Fibroblast of gingiva (primary cell): ENCODE measurements at places on chromosomes 12 and 14.
A peak's percentile ranks its signal among the peaks of the same experiment; 100 is the strongest.

DNA sequence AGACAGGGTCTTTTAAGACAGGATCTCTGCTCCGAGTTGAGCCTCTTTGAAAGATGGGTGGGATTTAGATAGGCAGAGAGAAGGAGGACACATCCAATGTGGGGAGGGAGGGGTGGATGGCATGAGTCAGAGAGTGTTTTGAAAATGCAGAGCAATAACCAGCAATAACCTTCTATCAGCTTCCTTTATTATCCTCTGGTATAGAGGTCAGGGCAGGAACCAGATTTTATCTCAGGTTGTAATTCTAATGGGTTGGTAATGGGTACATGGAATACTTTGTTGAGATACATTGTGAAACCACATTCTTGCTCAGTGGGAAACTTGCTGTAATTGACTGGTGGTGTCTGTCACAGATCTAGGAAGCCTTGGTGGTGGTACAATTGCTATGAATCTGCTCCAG is 37.6 kb upstream of the CCDC63 start:
- DNase-seq, result no peak

DNA sequence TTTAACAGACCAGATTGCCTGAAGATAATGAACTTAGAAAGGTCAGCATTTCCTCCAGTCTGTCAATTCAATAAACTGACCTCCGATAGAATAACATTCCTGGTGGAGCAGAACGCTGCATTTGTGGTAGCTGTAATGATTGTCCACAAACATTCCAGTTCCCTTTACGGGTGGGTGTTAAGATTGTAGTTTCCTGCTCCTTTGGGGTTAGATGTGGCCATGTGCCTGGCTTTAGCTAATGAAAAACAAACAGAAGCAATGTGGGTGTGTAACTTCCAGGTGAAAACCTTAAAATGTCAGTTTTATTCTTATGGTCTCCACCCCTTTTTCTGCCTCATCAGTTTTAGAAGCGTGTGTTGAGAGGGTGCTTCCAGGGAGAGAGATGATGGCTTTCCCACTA is 217.3 kb upstream of the CRY1 start:
- no peak for DNase-seq

DNA sequence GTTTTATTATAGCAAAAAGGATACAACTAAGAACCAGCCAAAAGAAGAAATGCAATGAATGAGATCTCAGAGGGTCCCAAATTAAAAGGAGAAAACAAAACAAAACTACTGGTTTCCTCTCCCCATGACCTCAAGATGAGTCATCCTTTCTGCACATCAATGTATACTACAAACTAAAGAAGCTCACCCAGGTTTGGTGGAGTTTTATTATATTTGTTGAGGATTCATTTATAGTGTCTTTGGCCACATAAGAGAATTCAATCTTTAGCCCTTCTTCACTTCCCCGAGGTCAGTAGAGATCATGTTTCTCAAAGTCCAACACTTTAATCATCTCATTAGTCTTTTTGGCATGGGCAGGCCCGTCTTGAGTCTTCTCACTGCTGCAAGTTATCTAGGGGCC is 210.6 kb downstream of the SLC6A15 start:
- DNase-seq, result no peak

DNA sequence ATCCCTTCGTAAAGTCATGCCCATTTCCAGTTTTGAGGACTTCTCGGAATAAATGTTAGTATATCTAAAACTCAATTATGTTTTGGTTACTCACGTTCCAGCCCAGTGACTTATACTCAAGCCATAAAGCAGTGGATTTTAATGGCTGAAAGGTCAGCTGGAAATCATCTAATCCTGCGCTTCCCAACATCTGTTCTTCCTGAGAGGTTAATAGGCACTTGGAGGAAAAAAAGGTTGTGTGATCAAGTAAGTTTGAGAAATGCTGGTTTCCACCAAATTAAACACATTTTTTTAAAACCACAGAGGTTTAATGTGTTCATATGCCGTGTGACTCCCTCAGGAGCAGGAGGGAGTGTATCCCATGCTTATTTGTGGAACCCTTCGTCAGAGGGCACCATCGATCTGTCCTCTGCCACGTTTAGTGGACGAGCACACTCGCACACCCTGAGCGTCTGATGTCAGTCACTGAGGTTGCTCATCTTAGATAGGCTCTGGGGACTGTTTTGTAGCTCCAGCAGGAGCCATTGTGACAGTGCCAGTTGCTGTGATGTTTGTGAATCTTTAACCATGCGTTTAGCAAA is 41.4 kb downstream of the FBXL14 start:
- DNase-seq, result peak; percentile 80

GRCh38 chr12:78240827-78241226 is 410.1 kb downstream of the NAV3 start:
- no peak for DNase-seq

GRCh38 chr12:83823386-83824045 is 1089.1 kb downstream of the SLC6A15 start:
- DNase-seq, result peak; percentile 22
